ENCODE measurements at places on chromosomes 3 and 15.

- no peak for DNase-seq
Measured at GRCh38 chr3:50428007-50428633, 68.8 kb upstream of the TMEM115 start.

GRCh38 chr3:116445990-116446389 is 703 bp upstream of the LSAMP start:
- DNase-seq: no peak

- no peak for DNase-seq
Measured at GRCh38 chr15:78329625-78330024, 10.5 kb upstream of the CRABP1 start.

DNA sequence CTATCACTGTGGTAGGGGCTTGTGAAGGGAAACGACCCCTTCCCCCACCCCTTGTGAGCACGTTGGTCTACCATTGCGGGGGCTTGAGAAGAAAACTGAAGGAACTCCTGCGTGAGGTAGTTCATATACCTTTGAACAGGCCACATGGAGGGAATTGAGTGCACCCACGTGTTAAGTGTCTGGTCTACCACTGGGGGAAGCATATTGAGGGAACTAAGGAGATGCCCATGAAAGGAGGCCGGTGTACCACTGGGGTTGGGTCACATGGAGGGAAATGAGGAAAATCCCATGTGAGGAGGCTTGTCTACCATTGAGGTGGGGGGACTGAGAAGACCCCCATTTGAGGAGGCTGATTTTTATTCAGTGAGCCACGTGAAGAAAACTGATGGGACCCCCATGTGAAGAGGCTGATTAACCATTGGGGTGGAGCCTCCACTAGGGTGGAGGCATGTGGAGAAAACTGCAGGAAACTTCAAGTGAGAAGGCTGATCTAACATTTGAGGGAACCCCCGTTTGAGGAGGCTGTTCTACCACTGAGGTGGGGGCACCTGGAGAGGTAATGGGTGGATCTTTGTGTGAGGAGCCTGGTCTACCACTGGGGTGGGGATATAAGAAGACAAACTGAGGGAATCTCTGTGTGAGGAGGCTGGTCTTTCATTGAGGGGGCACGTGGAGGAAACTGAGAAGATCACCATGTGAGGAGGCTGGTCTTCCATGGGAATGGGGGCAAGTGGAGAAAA is 163.2 kb downstream of the FBLN2 start:
- DNase-seq: no peak

- no peak for DNase-seq
Measured at GRCh38 chr15:96333131-96334016, 2.9 kb downstream of the NR2F2 start.

Measured in memory B cell (primary cell).